Iris pigment epithelial cell (primary cell): ENCODE measurements at places on chromosomes 4 and X.
A peak's percentile ranks its signal among the peaks of the same experiment; 100 is the strongest.

DNA sequence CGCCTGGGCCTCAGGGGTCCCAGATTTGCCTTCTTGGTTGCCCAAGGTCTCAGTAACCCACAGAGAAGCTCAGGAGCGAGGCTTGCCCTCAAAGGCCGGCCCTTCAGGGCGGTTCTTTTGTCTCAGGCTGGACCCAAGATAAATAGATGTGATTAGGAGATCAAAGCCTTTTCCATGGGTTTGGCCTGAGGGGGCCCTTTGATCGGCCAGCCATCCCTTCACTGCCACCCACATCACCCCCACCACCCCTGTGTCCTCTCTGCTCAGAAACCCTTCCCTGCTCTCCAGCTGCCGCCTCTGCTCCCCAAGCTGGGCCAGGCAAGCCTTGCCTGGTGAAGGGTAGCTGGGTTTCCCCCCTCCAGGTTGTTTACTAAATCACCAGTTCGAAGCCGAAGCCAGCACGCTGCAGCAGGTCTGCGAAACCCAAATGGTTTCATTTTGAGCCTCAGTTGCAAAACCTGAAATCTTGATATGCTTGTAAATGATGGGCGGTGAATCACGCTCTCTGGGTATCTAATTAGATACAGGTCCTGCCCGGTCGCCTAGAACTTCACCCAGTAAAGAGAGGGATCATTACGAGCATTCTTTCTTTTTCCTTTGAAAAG, 202.6 kb upstream of the BCOR start:
- DNase-seq = no peak

DNA sequence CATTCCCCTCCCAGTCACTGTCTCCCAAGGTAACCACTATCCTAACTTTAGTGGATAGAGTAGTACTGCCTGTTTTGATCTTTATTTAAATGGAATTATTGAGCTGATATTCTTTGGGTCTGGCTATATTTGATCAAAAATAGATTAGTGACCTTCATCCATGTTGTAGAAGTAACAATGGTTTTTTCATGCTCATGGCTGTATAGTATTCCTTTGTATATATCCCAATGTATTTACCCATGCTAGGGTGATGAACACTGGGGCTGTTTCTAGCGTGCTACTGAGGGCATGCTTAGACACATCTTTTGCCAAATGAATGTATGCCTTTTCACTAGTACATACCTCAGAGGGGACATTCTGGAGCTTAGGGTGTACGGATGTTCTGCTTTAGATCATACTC, 10.1 kb upstream of the MAGEA8 start:
- no peak for DNase-seq

DNA sequence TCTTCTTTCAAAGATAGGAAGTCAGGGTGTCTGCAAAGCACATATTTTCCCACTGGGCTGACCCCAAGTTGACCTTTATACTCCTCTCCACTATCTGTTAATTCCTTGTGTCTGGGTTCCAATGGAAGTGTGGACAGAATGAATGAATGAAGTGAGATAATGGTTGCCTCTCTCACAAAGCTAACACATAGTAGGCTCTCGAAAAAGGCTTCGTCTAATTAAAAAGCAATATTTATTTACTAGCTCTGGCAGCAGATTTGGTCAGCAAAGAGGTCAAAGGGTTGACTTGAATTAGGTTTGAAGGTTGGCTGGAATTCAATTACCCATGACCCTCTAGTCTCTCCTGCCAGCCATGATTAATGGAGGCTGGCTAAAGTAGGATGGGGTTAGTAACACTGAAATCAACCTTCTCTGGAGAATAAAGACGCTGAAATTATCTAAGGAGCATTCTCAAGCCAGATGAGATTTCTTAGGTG, 280.3 kb upstream of the KLF3 start:
- DNase-seq = no peak

GRCh38 chrX:108165383-108166111, 74.0 kb downstream of the ATG4A start:
- DNase-seq = peak; percentile 57

- DNase-seq = no peak
These were observed 102.5 kb downstream of the PTTG2 start for GRCh38 chr4:38062776-38063097.

GRCh38 chr4:3486541-3487540, 23.7 kb downstream of the DOK7 start:
- DNase-seq = no peak

- DNase-seq = no peak
These were observed 325.2 kb downstream of the NR3C2 start for GRCh38 chr4:148116969-148117368.

DNA sequence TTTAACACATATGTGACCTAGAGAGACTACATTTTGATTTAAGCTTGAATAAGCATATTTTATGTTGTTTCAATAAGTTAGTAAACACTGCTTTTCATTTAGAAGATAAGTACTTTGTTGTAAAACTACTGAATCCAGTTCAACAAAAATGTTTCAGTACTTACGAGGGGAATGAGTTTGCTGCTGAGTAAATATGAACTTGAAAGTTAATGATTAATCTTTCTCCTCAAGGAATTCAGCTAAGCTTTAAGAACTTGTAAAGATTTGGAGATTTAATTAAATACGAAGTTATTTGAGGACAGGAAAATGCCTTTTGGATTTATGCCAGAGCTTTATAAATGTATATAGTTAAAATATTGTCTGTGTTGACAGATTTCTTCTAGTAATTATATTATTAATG, 933.0 kb upstream of the LCORL start:
- DNase-seq = no peak

- peak; percentile 20 for DNase-seq
These were observed 51.5 kb downstream of the SPATA18 start for GRCh38 chr4:52102587-52102986.

DNA sequence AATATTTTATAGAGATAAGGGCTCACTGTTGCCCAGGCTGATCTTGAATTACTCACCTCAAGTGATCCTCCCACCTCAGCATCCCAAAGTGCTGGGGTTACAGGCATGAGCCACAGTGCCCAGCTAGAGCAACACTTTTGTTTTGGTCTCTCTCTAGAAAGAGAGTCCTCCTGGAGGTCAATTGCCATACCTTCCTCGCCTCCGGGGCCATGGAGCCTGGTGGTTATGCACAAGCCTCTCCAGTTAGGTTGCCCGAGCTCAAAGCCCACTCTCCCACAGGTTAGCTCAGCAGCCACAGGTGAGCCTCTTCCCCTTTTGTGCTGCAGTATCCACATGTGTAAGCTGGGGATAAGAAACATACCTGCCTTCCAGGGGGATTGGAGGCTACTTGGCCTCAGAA, 24.2 kb upstream of the MAN2B2 start:
- no peak for DNase-seq

DNA sequence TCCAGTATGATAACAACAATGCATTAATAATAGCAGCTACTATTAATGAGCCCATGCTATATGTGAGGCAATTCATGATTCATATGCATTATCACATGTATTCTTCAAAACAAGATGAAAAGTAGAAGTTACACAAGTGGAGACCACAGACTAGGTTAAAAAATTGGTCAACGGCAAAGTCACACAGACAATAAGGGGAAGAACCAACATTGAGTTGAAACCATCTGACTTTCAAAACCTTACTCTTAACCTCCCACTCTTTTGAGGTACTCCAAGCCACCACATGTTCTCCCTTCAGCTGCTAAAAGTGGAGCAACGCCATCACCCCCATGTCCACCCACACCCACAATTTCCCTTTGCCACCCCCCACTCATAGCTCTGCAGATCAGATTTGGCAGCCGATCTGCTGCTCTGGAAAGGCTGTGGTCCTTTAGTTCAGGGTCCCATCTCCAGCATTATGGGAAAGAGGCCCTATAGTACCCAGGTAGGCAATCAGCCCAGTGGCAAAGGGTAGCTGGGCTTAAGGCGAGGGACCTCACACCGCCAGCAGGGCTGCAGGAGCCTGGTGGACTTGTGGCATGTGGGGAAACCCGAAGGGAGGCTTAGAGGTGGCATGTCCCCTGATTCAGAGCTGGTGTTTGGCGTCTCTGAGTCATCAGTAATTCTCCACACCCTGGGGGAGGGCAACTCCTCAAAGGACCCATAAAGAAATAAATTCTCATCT, 33.5 kb upstream of the CYBB start:
- DNase-seq = peak; percentile 6

DNA sequence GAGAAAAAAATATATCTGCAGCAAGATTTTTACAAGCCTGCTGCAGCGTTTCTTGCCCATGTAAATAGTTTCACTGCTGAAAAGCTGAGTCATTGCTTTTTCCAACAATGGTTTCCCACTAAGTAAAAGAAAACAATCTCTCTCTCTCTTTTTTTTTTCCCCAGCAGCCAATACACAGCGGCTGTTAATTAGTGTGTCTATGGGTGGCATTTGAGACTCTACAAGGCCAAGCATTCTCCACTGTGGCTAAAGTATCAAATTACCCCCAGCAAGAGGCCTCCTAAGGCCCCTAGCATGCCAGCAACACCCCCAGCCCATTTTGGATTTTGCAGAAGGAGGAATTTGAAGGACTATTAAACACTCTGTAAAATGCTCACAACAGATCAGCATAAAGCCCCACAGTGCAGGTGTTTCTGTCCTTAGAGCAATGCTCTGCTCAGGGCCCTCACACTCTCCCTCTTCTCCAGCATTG, 837.4 kb downstream of the TRIML1 start:
- peak; percentile 69 for DNase-seq

DNA sequence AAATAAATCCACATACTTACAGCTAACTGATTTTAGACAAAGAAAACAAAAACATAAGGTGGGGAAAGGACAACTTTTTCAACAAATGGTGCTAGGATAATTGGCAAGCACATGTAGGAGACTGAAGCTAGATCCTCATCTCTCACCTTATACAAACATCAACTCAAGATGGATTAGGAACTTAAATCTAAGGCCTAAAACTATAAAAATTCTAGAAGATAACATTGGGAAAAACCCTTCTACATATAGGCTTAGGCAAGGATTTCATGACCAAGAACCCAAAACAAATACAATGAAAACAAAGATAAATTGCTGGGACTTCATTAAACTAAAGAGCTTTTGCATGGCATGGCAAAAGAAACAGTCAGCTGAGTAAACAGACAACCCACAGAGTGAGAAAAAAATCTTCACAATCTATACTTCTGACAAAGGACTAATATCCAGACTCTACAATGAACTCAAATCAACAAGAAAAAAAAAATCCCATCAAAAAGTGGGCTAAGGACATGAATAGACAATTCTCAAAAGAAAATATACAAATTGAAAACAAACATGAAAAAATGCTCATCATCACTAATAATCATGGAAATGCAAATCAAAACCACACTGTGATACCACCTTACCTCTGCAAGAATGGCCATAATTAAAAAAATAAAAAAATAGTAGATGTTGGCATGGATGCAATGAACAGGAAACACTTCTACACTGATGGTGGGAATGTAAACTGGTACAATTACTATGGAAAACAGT, 14.1 kb upstream of the AFP start:
- no peak for DNase-seq

DNA sequence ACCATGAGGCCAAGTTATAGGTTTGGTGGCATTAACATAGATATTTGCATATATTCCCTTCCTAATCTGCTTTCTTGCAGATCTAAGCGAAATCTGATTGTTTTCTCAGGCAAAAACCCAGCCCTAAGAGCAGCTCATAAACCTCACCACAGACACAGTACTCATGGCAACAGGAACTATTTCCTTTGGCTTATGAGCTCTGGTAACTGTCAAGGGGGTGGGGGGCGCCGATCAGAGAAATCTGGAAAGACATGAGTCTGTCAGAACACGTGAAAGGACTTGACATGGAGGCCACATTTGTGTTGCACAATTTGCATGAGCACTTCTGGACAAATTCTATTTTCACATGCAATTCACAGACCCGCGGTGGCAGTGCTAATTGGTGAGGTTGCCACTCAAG, 83.7 kb downstream of the MGST2 start:
- no peak for DNase-seq

DNA sequence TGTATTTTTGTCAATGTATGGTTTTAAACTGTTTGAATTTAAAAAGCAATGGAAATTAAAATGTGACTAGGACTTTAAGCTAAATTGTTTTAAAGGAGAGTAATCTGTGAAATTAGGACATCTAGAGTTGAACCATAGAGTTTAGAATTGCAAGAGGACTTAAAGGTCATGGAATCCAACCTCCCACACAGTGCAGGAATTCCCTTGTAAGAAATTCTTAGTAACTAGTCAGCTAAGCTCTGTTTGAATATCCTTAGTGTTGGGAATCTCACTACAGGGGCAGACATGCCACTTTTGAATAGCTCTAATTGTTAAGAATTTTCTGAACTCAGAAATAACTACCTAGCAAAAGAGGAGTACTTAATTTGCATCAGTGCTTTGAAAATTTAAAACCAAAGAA, 292.9 kb downstream of the IL1RAPL1 start:
- peak; percentile 75 for DNase-seq

GRCh38 chr4:36326476-36327029, 45.1 kb downstream of the DTHD1 start:
- DNase-seq = no peak

GRCh38 chr4:90160044-90160443, 32.9 kb downstream of the CCSER1 start:
- no peak for DNase-seq

DNA sequence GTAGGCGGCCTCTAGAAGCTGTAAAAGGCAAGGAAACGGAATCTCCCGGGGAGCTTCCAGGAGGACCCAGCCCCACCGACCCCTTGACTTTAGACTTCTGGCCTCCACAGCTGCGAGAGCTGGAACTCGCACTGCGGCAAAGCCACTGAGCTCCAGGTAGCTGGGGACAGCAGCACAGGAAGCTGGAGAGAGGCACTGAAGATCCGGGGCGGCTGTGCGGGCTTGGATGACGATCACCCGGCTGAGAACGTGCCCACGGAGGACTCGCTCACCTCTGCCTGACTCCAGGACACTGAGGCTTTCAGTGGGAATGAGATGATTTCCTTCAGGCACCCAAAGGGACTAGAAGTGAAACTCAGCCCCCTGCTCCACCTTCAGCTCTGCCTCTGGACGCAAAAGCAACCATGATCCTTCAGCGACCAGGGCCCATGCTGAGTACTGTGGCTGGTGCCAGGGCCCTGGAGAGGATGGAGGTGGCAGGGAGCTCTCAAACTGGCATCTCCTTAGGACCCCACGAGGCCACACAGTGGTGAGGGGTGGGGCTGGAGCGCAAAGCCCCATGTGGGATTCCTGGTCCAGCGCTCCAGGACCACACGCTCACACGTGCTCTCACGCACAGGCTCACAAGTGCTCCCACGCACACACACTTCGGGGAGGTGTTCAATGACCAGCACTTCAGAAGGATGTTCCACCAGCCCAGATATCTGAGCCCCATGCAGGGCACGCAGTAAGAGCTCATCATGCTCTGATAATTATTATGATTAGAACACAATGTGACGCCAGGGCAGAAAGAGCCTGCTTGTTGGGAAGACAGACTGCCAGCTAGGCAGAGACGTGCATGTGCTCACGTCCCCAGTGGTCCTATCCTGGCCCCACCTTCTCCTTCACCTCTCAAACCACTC, 47.2 kb downstream of the ADRA2C start:
- DNase-seq = no peak
